ENCODE measurements at places on chromosomes 2 and 18.

DNA sequence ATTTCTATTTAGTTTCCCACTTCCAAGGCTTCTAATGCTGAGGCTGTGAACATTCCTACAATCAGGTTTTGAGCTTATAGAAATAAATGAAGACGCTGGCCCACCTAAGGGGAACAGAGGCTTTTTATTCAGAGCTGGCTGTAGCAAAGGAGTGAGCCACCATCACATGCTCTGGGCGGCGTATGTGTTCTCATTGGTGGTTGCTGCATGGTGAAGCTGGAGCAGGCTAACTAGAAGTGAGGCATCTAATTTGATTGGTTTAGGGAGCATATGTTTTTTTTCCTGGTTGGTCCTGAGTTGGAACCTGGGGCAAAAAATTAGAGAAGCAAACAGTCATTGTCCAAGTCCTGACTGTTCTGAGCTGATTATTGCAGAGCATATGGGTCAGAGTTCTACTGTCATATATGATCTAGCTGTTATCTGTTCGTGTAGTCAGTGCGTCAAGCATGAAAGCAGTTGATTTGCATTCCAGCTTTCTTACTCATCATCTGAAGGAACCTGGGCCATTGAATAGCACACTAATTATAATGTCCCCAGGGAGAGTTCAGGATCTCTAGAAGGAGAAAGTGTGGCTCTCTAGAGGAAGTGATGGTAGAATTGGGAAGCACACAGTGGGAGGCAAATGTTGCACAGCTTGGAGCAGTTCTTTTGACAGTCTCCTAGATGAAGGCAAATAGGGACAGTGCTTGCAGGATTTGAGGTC is 279.6 kb downstream of the PARD3B start:
- no peak for DNase-seq

DNA sequence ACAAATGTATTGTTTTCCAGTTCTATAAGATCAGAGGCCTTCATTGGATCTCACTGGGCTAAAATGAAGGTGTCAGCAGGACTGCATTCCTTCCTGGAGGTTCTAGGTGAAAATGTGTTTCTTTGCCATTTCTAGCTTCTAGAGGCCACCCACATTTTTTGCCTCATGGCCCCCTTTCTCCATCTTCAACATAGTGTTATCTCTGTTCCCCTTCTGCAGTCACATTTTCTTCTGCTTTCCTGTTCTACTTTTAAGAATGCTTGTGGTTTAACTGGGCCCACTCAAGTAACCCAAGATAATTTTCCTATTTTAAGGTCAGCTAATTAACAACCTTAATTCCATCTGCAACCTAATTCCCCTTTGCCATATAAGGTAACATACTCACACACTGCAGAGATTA is 36.1 kb downstream of the METTL21A start:
- no peak for DNase-seq

- DNase-seq: no peak
Observed at GRCh38 chr2:19456705-19457309, 98.4 kb upstream of the OSR1 start.

- DNase-seq: no peak
Observed at GRCh38 chr2:16653083-16653375, 12.6 kb downstream of the CYRIA start.

- DNase-seq: no peak
Observed at GRCh38 chr2:8454797-8455196, 227.1 kb upstream of the ID2 start.

- DNase-seq: no peak
Observed at GRCh38 chr2:136133176-136133575, 15.2 kb upstream of the CXCR4 start.

DNA sequence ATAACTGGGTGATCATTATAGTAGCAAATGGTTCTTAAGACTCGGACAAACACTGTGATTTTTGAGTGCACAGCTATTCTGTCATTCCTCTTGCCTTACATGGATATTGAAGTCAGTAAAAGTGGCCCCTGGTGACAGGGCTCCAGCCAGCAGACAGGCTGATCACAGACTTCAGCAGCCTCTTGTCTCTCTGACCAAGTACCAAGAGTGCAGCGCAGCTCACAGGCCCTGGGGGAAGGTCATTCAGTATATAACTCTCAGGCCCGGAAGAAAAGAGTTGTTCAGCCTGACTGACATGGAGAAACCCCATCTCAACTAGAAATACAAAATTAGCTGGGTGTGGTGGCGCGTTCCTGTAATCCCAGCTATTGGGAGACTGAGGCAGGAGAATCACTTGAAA is 202.6 kb downstream of the HRH4 start:
- no peak for DNase-seq

GRCh38 chr18:45974088-45974536 is 7.0 kb upstream of the EPG5 start:
- peak; percentile 36 for DNase-seq

GRCh38 chr2:99150706-99151105 is 4.0 kb downstream of the TSGA10 start:
- no peak for DNase-seq

GRCh38 chr2:128420776-128421175 is 102.1 kb upstream of the HS6ST1 start:
- DNase-seq: no peak

DNA sequence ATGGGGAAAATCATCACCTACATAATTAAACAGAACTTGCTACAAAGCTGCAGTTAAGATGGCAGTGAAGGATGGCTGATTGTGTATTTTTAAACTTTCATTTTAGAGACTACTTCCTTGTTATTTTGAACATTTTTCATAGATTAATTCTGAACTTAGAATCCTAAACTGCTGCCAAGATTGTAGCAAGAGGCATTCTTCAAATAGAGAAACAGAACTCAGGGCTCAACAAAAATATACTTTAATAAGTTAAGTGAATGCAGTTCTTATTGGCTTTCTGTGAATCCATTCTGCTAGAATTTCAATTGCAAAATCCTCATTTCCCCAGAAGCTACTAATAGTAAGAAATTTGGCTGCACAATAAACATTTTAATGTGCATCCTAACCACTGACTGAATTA is 160.3 kb downstream of the L3MBTL4 start:
- DNase-seq: no peak

GRCh38 chr2:169038338-169038757 is 7.2 kb upstream of the ABCB11 start:
- no peak for DNase-seq

GRCh38 chr2:121071034-121071504 is 213.9 kb downstream of the TFCP2L1 start:
- no peak for DNase-seq

DNA sequence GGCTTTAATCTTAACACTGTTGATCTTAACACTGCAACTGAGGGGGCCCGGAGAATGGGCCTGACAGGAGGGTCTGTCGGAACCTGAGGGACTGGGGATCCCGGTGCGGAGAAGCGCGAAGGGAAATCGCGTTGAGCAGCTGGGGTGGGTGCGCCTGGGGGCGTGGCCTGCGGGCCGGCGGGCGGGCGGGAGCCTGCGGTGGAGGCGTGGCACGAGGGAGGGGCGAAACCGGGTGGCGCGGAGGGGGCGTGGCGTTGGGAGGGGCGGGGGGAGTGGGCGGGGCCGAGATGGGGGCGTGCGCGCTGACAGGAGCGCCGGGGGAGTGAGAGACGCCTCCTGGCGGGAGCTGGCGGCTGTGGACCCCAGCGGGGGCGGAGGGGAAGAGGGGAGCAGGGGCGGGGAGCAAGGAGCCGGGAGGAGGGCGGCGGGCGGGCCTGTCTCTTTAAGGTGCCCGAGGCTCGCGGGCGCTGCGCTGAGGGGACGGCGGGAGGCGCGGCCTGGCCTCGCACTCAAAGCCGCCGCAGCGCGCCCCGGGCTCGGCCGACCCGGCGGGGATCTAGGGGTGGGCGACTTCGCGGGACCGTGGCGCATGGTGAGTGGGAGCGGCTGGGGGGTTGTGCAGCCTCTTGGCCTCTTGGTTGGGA is at the start of gene TWSG1:
Gene TWSG1 (plus strand): TSS at position 445 of the 644 bp plus-strand sequence. CDS start 2,457 bp downstream, outside the sequence.
- peak; percentile 90 for DNase-seq

DNA sequence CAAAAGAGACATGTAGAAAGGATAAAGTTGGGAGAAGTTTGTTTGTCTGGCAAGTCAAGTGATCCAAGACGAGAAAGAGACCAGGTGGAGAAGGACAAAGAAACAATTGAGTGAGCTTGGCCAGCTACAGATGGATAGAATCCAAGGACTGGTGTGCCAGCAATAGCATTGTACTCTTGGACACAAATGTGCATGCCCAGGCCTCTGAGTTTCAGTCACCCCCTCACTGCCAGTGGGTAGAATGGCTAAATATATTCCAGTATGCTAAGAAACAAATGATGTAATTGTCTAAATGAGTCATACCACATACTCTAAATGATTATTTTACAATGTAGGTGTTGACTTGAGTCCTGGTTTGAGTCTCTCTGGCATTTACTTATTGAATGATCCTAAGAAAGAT is 881.3 kb downstream of the LRRTM4 start:
- no peak for DNase-seq

DNA sequence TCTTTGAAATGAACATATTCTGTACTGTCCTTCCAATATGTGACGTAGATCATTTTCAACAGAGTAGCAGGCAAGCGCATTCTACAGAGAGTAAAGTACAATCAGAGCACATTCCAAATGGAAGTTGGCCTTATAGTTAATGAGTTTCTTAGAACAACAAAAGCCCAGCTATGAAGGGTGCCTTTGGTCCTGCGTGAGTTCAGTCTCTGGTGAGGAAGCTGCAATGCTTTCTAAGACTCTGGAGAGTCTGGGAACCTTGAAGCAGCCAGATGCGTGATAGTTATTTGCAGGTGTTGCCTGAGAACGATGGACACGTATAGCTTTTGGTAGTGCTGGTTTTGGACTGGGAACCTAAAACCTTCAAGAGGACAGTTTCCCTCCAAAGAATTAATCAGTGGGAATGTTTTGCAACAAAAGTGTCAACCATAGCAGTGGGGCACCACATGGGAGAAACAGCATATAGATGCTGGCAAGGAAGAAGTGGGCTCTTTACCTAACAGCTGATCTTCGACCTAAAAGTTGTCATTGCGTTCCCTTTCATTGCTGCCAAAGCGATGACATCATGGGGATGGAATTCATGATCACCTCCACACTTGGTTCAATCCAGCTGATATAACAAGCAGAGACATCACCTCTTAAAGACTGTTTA is 9.3 kb upstream of the SNORC start:
- DNase-seq: no peak

- DNase-seq: no peak
Observed at GRCh38 chr18:61435064-61435652, 101.9 kb downstream of the CDH20 start.

GRCh38 chr2:187383043-187383800 is 64.8 kb downstream of the CALCRL start:
- DNase-seq: no peak

DNA sequence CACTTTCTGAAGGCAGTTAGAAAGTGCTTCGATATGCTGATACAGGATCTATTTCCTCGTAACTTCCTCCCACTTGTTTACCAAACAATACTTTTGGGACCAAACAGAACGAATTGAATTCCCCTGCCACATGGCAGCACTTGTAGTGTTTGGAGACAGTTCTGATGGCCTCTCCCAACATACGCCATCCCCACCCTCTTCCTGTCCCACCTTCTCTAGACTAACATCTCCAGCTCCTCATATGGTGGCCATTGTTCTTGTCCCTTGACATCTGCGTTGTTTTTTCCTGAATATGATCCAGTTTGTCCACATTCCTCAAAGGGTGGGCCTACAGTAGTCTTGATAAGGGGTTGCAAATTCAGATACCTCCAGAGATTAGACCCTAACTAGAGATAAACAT is 53.4 kb upstream of the ANKRD44 start:
- DNase-seq: no peak

DNA sequence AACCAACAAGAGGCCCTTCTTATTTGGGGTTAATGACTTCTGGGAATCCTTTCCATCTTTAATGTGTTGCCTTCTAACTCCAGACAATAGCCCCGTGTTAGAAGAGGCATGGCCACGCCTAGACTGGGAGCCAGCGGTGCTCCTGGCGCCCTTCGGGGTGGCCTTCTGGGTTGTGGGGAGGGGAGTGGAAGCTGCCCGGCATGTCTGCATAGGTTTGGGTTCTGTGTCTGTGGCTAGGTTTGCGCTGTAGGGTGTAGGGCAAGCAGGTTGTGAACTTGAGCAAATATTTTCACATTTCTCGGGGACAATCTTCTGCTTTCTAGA is 40.4 kb downstream of the CELF4 start:
- no peak for DNase-seq

- DNase-seq: no peak
Observed at GRCh38 chr2:191713837-191714236, 35.9 kb downstream of the NABP1 start.

DNA sequence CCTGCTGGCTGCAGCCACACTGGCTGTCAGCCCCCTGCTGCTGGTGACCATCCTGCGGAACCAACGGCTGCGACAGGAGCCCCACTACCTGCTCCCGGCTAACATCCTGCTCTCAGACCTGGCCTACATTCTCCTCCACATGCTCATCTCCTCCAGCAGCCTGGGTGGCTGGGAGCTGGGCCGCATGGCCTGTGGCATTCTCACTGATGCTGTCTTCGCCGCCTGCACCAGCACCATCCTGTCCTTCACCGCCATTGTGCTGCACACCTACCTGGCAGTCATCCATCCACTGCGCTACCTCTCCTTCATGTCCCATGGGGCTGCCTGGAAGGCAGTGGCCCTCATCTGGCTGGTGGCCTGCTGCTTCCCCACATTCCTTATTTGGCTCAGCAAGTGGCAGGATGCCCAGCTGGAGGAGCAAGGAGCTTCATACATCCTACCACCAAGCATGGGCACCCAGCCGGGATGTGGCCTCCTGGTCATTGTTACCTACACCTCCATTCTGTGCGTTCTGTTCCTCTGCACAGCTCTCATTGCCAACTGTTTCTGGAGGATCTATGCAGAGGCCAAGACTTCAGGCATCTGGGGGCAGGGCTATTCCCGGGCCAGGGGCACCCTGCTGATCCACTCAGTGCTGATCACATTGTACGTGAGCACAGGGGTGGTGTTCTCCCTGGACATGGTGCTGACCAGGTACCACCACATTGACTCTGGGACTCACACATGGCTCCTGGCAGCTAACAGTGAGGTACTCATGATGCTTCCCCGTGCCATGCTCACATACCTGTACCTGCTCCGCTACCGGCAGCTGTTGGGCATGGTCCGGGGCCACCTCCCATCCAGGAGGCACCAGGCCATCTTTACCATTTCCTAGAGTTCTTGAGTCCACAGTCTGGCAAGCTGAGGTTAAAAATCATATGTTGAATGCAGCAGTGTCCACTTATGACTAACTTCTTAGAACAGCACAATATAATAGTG is 741 bp downstream of the GPR148 start:
- DNase-seq: no peak

DNA sequence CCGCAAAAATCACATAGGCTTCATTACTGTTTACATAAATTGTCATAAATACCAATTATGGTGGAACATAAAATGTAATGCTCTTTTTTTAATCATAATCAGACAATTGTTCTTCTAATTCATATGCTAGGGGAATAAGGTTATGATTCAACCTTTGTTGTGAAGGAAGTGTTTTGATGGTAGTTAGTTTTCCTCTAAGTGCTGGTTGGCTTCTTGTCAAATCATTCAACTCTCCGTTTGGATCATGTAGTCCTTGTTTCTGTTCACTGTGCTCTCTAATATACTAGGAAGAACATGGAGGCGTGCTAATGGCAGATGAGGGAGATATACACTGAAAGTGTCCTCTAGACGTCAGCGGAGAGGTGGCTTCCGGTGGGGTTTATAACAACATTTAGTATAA is 1938.0 kb upstream of the PIK3C3 start:
- DNase-seq: no peak

Data from activated CD8-positive, alpha-beta memory T cell treated with anti-CD3 and anti-CD28 coated beads for 4 hours (primary cell).